ENCODE measurements at places on chromosomes 3 and 15.

DNA sequence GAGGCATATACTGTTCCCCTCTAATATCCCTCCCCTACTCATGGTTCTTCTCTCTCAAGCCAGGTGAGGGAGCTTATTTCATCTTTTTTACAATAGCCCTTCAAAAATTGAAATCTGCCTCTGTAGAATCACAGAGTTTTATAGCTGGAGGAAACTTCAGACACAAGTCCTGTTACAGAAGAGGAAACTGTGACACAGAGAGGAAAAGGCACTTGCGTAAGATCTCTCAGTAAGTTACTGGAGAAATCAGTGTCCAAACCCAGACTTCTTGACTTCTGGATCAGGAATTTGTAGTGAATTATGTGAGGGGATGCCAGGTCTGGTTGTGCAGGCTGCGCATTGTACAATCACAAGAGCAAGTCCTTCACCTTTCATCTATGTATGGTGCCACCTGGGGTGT is 4.6 kb downstream of the FGD5 start:
- DNase-seq, result no peak

- no peak for DNase-seq
Observed at GRCh38 chr3:156413293-156413892, 141.5 kb downstream of the SSR3 start.

DNA sequence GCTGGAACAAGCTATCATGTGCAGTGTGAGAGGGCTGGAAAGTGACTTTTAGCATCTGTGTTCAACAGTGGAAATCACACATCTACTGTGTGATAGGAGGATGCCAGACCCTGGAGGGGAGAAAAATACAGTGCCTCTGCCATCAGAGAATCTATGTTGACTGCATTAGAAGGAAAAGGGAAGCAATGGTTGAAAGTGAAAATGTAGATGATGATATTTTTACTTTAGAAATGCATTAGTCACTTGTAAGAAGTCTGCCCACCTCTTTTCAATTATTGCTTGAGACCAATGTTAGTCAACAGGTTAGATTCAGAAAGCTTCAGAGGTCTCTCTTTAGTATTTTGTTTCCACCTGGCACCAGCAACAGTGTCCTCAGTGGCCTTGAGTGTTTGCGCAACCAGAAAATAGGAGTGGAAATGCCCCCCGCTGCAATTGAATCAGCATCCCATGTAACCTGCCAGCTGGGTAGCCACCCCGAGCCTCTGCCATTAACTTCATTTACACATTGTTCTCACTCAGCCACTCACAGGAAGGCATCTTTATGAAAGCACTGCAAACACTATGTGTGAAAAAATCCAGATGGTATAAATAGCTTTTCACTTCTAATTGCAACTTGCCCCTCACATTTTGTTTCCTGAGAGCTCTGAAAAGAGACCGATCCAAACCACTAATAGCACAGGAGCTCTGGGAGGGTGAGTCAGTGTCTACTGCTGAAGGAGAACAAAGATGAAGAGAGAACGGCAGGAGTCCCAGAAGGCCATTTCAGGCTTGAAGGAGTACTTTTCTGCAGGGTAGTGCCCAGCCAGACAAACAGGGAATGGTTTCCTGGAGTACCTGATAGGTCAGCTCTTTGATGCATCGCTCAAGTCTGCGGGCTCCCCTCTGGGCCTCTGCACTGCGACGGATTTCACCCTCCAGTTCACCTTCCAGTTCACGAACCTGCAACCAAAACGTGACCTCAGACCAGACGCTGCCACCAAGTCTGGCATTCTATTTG is 92.1 kb downstream of the HHLA2 start:
- peak; percentile 8 for DNase-seq

GRCh38 chr15:74768771-74769342 is 13.0 kb upstream of the CSK start:
- DNase-seq, result peak; percentile 65

- DNase-seq, result no peak
Observed at GRCh38 chr15:66165856-66166255, 87.7 kb downstream of the MEGF11 start.

GRCh38 chr3:52372822-52373504 is 56.8 kb downstream of the DNAH1 start:
- DNase-seq, result no peak

- no peak for DNase-seq
Observed at GRCh38 chr3:29203851-29204250, 77.0 kb upstream of the RBMS3 start.

- no peak for DNase-seq
Observed at GRCh38 chr15:63186065-63186464, 3.3 kb upstream of the RAB8B start.

DNA sequence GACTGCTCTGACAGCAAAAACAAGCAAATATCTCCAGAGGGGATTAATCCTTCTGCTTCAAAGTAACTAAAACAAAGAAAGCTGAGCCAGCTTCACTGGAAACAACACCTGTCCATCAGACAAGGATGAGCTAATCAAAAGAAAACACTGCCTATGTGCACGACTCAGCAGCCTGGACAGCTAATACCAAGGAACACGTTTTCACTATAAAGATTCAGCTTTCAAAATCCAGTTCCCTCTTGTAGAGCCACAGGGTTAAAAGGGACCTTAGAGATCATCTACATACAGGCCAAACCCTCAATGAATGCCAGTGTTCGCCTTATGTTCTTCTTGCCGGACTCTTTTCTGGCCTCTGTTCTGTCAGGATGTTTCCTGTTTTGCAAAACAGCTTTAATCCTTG is 6.9 kb downstream of the TUSC7 start:
- no peak for DNase-seq

DNA sequence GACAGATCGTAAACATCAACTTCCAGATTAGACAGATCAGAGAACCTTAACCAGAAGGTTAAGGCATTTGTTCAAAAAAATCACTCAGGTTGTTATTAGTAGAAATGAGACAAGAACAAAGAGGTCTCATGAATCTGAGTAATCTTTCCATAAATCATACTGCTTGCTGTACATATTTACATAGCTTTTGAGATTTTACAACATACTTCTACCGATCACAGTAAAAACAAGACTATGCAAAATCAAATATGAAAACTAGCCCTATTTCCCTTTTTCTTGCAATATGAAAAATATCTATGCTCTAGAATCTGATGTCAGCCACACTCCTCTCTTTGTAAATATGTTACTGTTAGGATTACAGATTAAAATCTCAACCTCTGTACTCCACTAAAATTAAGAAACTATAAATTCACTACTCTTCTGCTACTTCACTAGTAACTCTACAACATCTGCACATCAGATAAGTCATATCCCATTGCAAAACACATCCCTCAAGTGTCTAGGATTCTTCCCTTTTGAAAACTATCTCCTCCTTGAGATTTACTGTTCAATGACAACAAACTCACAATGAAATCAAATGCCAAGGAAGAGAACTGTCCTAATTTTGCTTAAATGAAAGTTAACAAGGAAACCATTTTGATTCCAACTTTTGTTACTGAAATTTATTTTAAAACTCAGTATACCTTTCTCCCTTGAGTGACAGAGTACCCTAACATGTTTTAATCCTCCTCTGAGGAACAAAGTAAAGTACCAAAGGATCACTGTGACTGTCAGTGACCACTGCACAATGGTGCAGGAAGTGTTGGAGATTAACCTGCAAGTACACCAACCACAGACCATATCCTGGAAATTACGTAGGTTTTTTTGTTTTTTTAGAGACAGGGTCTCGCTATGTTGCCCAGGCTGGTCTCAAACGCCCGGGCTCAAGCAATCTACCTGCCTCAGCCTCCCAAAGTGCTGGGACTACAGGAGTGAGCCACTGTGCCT is 12.8 kb downstream of the DCUN1D1 start:
- no peak for DNase-seq

- no peak for DNase-seq
Observed at GRCh38 chr3:122104515-122105194, 49.5 kb downstream of the CD86 start.

GRCh38 chr3:120742849-120743365 is 363 bp downstream of the GTF2E1 start:
- peak; percentile 13 for DNase-seq

GRCh38 chr3:45954306-45954705 is 11.0 kb downstream of the CXCR6 start:
- no peak for DNase-seq

GRCh38 chr15:72835294-72835890 is 51.8 kb upstream of the ADPGK start:
- DNase-seq, result no peak

- DNase-seq, result no peak
Observed at GRCh38 chr3:4021162-4021561, 221.9 kb downstream of the LRRN1 start.

DNA sequence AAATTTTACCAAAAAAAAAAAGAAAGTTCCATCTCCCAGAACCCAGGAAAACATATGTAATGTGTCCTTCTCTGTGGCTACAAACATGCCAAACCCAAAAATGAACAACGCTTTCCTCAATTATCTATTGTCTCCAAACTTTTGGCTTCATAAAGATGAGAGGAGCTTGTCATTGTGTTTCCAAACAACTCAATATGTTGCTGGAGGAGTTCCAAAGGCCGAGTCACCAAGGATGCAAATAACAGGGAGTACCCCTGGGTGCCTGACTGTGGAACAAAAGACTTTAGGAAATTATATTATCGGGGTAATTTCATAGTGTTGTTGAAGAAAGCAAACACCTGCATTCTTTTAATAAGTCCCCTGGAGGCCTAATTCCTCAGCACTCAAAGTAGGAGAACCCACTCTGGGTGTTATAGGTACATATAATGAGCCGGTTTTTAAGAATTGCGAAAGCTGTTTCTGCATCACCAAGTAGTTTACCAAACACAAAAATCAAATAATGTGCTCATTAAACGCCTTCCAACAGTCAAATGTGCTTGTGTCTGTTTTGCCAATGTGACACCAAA is 206.3 kb upstream of the PRICKLE2 start:
- DNase-seq, result no peak

- no peak for DNase-seq
Observed at GRCh38 chr3:174409086-174409743, 449.9 kb upstream of the NAALADL2 start.

- DNase-seq, result no peak
Observed at GRCh38 chr3:194340757-194341400, 10.2 kb downstream of the CPN2 start.

GRCh38 chr3:166829896-166830295 is 550.2 kb downstream of the ZBBX start:
- DNase-seq, result no peak

Measured in stimulated activated CD4-positive, alpha-beta T cell treated with anti-CD3 and anti-CD28 coated beads, Interleukin-1b, Interleukin-23, amount 100 ng/mL, for 48 hours (primary cell).